ENCODE measurements at places on chromosomes 7 and 10.

DNA sequence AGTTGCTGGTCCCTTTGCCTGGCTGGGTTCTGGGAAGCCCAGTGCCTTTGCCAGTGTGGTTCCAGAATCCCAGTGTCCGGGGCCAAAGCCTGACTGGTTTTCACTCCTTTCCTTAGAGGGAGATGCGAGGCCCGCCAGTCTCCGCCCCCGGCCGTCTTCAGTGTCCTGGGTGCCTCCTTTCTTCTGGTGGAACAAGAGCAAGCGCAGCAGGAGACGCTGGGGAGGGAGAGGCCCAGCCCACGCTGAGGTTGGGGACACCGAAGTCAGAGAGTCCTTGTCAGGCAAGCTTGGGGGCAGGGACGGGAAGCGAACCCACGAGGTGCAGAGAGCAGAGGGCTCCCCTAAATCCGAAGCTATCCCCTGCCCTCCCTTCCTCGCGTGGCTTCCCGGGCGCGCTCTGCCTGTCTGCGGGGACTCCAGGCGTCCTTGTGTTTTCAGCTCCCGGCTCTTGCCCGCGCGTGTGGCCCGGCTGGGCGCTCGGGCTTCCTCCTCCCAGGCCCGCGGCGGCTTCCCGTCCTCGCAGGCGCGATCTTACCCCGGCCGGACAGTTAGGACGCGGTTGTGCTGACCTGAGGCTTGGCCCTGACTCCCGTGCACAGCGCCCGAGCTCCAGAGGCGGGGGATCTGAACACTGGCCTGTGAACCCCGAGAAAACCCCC lies 60.6 kb upstream of the UBE3C start:
- no peak for DNase-seq

DNA sequence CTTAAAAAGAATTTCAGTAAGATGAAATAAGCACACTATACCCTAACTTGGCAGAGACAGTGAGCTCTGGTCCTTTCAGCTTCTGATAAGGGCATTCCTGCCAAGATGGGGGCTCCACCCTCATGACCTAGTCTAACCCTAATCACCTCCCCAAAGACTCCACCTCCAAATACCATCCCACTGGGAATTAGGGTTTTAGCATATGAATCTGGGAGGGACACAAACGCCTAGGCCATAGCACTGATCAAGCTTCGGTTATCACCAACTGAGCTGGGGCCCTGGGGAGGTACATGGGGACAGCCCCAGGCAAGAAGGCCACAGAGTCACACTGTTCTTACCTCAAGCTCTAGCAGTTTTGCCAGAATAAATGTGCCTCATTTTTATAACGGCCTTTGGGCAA lies 31.4 kb downstream of the PALS2 start:
- DNase-seq, result no peak

DNA sequence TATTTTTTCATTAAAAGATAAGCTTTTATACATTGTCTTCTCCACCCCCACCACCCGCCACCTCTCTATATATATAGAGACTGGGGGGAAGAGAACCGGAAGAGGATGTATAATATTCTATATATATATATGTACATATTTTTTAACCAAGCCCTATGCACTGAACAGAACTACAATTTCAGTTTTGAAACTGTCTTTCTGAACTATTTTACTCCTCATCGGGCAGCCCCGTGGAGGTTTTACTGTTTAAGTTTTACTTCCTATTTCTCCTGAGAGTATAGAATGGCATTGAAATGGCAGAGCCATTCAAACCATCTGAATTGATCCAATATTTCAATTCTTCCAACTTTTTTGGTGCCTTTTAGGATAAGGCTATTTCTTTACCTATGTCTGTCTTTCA lies 1047.1 kb downstream of the NRG3 start:
- no peak for DNase-seq

DNA sequence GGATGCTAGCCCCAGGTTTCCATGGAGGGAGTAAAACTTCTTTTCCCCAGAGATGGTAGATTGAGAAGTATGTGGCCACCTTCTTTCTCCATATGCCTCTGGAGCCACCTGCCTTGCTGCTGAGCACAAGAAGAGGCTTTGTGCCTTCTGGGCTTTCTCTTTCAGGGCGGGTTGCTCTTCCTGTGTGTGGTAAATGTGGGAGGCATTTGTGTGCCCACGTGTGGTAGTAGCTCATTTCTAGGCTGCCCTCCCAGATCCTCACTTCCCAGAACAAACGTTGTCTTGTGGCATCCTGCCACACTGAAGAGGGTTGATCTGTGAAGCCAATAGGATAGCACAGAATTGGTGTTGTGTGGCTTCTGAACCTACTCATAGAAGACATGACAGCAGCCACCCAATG lies 342.0 kb upstream of the PODXL start:
- peak; percentile 4 for DNase-seq
